IPS DF 6.9 (cell line): ENCODE measurements at places on chromosomes 7 and 10.

DNA sequence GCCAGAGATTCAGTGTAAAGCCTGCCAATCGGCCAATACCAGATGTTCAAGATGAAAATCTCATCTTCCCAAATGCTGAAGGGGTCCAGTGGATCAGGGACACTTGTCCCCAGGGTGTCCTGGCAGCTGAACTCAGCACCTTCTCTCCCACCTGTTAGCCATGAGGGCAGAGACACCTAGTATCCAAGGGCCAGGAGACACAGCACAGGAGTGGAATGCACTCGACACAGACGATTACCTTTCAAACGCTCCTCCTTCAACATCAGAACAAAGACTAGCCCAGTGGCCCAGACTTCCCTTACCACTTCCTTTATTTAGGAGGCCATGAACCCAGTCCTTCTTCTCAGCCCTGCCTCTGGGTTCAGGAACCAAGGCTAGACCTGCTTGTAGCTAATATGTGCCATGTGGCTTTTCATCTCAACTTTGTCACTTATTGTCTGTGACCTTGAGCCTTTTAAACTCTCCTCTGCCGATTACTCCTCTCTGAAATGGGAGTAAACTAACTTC is 180.3 kb upstream of the PLXNA4 start:
- DNase-seq: no peak

DNA sequence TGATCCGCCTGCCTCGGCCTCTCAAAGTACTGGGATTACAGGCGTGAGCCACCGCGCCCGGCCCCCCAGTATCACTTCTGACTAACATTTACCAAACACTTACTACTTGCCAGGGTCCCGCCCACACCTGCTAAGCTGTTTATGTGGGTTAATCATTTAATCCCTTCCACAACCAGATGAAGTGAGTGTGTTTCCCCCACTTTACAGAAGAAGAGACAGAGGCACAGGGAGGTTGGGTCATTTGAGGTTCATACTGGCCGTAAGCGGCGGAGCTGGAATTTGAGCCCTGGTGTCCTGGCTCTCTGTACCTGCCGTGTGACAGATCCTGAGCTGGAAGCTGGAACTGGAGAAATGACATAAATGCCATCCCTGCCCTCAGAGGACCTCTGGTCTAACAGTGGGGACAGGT is 15.1 kb upstream of the VPS37D start:
- DNase-seq: no peak

DNA sequence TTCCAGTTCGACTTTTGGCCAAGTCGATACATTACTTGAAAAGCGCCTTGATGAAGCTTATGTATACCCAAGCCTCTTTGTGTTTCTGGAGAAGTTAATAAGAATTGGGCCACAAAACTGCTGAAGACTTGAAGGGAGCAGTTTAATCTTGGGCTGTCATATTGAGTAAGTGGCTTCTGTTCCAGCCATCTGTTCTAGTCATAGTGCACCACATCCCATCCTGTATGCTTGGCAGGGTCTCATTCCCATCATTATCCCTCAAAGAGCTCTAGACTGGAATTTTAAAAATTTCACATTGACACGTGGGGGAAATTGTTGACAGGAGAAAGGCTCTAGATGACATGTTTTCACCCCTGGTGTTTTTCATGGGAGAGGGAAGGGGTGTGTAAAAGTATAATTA is 196.6 kb upstream of the PLPP4 start:
- no peak for DNase-seq

DNA sequence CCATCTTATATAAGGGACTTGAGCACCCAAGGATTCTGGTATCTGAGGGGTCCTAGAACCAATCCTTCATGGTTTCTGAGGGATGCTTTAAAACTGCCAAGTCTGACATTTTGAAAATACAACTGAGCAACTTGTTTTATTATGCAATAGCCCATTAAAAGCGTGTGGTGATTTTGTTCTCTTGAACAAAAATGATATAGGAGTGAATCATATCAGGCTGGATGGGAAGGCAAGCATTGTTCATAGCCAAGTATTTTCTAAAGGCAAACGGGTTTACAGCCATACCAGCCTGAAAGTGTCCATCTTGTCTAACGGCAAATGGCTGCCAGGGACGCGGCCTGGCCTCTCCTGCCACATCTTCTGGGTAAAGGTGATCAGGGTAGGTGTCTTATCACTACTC is 23.4 kb downstream of the RPP38 start:
- no peak for DNase-seq

DNA sequence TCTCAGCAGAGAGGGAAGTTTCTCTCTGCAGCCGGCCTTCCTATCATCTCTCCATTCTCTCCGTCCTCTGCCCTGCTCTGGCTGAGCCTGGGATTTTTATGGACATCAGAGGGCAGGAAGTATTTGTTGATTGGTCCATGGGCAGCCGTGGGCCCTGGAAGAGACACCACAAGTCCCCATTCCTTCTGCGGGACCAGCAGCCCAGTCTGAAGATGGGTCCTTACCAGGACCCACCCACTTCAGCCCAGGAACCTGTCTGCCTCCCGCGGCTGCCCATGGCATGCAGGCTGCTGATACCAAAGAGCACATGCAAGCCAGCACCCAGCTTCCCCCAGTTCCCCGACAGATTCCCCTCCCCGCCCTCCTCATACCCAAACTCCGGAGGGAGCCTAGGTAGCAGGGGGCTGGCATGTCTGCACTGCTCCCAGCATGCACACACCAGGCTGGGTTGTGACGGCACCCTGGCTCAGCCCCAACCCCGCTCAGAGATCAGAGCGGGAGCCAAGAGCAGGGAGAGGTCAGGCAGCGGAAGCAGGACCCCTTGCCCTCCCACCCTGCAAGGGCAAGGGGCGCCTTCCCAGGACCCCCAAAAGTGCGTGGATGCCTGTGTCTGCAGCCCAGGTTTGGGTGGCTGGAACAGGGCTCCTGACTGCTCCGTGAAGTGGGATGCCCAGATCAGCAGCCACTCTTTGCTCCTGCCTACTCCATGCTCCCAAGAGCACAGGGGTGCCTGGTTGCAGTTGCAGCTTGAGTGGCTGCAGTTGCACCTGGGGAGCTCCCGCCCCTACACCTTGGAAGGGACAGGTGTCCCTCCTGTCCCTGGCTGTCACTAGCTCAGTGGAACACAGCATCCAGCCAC is 538.6 kb upstream of the POT1 start:
- DNase-seq: no peak

DNA sequence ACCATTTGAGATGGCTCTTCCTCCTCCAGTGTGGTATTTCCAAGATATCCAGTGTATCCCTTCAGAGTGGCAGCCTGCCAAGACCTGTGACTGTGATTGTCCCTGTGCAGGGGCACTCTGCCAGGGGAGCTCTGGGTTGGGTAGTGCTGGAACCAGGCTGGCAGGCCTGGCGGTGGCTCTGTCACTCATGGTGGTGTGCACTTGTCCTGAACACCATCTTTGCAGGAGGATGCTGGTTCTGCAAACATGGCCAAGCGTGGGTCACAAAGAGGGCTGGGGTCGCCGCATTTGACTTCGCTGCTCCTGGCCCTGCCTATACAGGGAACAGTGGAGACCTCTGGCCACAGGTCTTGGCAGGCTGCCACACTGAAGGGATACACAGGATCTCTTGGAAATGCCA is 205.2 kb downstream of the PRPF18 start:
- DNase-seq: no peak

DNA sequence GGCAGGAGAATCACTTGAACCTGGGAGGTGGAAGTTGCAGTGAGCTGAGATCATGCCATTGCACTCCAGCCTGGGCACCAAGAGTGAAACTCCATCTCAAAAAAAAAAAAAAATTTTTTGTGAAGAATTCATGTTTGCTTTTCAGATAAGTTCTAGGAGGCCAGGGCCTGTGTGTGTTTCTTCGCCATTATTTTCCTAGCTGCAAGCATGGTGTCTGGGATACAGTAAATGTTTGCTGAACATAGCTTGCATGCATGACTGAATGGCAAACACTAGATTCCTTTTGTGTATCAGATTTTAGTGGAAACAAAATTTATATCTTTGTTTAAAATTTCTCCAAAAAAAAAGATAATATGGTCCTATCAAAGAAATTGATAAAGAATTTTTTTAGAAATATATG is 9.7 kb upstream of the MACC1 start:
- DNase-seq: no peak

DNA sequence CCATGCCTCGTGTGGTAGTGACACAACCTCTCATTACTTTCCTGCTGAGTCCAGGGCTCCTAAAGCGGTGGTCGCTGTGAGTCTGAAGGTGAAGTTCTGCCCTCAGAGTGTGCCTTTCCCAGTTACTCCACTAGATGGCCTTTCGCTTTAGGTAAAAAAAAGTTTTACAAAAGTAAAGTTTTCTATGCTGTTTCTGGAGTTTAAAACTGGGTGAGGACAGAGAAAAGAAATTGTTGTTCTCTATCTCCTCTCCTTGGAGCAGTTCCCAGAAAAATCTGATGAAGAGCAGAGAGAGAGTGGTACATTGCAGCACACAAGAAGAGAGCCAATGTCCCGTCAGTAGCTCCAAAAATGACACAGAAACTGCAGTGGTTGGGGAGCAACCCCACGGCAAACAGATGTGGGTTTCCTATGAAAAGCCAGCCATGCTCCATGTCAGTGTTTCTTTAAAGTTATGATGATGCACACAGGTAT is 257.1 kb downstream of the GLI3 start:
- DNase-seq: peak; percentile 45

DNA sequence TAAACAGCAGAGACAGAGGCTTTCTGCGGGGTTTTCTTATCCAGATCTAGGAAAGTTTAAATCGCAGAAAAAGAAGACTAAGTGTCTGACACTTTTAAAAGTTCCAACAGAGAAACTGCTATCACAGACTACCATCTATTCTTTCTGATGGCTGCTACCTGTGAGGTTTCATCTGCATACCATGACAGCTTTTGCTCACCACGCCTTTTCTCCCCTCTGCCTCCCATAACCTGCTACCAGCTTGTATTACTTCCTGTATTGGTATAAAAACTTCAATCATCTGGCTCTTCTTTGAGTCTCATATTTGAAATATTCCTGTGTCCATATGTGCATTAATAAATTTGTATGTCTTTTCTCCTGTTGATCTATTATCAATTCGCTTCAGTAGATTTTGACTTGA is 34.1 kb upstream of the RTKN2 start:
- no peak for DNase-seq

DNA sequence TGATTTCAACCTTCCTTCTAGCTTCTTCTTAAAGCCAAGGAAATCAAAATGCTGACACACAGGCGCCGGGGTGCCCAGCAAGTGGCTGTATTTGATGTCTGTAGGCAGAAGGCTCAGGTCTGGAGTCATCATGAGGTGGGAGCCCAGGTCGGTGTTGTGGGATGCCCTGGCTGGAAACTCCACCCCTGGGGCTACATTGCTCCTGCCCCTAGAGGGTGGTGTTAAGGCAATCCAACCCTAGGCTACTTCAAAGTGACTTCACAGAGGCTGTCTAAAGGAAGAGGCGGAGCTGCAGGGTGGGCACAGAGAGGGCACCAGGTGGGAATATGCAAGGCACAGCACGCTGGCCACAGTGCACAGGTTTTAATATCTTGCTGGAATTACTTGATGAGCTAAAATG is 200.9 kb downstream of the ADAM12 start:
- DNase-seq: no peak

DNA sequence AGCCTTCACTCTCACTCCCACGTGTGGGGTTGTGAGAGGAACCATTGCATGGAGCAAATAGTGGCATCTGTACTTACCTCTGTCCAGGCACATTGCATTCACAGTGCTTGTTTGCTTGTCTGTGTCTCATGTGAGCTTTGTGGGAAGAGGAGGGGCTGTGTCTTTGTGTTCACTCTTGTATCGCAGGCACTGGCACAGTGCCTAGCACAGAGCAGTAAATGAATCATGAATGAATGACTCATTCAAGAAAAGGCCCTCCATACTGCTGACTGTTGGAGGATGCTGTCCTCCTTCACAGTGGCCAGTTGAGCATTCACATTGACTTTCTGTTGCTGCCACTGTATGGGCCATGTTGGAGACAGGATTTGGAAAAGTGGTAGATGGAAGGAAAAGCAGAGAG is 125.3 kb downstream of the SORCS3 start:
- DNase-seq: no peak

- DNase-seq: no peak
Observed at GRCh38 chr10:11213137-11213536, 195.5 kb downstream of the CELF2 start.

- DNase-seq: no peak
Observed at GRCh38 chr10:126242397-126243260, 145.6 kb downstream of the ADAM12 start.

- no peak for DNase-seq
Observed at GRCh38 chr7:26188957-26189541, 11.5 kb downstream of the HNRNPA2B1 start.

DNA sequence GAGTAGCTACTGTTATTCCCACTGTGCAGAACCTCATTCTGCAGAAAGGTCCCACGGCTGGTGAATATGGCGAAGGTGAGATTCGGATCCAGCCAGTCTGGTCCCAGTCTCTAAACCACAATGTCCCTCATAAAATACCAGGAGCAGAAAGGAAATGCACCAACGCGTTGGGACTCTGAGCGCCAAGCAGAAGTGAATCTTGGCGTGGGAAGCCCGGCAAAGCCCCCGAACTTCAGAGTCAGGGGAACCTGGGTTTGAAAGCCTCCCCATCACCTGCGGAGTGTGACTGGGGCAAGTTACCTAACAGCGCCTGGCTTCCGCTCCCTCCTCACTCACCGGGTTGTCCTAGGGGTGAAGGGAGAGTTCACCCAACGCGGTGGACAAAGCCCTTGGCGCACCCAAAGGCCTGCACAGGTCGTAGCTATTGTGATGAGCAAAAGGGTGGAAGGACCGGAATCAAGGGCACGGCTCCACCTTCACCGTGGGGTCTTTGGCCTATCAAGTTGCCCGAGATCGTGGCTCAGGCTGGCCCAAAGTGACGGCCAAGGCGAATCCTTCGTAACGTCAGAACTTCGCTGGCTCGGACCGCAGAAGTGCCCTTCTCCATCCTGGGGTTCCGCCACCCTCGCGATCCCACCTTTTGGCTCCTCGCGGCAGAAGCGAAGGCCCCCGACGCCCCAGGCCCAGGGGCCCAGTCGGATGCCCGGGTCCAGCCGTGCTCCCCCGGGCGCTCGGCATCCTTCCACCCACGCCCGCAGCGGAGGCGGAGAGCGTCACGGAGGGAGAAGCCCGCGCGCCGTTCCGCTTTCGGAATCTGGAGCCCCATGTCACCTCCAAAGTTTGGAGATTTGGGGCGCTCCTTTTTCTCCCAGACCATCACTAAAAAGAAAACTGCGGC is 811 bp downstream of the RGS10 start:
- no peak for DNase-seq

- no peak for DNase-seq
Observed at GRCh38 chr7:70242826-70243225, 644.6 kb downstream of the AUTS2 start.

DNA sequence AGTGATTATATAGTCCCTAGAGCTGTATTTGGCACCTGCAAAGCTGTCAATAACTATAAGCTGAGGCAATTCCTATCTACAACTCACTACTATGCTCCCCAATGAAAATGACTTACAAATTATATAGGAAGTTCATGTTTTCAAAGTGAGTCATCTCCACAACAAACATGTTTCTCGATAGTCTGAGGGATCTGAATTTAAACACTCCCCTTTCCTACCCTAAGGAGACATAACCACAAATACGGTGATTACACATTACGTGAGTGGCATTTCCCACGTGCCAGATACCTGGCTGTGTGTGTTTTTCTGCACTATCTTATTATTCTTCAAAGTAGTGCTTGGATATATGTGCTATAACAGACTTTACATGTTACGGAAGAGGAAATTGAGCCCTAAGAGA is 122.5 kb upstream of the C1QL3 start:
- DNase-seq: no peak

- no peak for DNase-seq
Observed at GRCh38 chr7:29511851-29512250, 51.8 kb upstream of the PRR15 start.

- no peak for DNase-seq
Observed at GRCh38 chr10:97078261-97078937, 107.4 kb downstream of the SLIT1 start.

GRCh38 chr7:770741-771166 is 43.7 kb upstream of the PRKAR1B start:
- no peak for DNase-seq
